ENCODE measurements at places on chromosomes 12 and 14.
A peak's percentile ranks its signal among the peaks of the same experiment; 100 is the strongest.

DNA sequence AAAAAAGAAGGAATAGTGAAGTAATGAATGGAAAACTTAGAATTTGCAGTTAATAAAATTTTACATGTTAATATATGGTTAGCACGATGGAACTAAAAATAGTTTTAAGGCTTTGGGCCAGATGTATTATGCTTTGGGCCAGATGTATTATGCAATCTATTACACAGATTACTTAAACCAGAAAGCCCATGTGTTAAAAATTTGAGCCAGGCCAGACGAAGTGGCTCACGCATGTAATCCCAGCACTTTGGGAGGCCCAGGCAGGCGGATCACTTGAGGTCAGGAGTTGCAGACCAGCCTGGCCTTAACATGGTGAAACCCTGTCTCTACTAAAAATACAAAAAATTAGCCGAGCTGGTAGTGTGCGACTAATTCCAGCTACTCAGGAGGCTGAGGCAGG lies 17.2 kb downstream of the IFT81 start:
- DNase-seq, result no peak

- peak; percentile 40 for DNase-seq
Observed at GRCh38 chr14:92644171-92644969, 104.1 kb downstream of the LGMN start.

GRCh38 chr12:91009319-91009950 lies 4.7 kb upstream of the EPYC start:
- no peak for DNase-seq

DNA sequence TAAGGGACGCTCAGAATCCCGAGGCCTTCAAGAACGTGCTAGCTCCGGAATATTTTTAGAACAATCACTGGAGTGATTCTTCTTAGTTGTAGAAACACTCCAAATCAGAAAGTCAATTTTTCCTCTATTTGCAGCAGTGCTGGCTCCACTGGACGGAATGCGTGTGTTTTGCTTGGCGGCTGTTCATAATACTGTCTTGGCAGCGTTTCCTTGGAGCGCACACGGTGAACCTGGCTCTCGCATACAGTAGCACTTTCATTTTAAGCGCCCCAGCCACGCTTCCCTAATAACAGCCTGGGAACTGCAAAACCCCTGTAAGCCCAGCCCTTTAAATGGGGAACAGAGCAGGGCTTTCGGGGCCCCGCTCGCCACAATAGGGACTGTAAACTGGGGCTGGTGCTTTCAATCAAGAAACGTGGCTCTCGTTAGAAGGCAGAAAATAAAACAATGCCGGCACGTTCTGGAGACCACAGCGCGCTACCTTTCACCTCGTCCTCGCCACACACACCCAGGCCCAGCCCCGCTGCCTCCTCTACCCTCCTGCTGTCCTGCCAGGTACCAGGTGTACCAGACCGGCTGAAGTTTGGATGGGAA lies 79.9 kb downstream of the BCL11B start:
- DNase-seq, result no peak

DNA sequence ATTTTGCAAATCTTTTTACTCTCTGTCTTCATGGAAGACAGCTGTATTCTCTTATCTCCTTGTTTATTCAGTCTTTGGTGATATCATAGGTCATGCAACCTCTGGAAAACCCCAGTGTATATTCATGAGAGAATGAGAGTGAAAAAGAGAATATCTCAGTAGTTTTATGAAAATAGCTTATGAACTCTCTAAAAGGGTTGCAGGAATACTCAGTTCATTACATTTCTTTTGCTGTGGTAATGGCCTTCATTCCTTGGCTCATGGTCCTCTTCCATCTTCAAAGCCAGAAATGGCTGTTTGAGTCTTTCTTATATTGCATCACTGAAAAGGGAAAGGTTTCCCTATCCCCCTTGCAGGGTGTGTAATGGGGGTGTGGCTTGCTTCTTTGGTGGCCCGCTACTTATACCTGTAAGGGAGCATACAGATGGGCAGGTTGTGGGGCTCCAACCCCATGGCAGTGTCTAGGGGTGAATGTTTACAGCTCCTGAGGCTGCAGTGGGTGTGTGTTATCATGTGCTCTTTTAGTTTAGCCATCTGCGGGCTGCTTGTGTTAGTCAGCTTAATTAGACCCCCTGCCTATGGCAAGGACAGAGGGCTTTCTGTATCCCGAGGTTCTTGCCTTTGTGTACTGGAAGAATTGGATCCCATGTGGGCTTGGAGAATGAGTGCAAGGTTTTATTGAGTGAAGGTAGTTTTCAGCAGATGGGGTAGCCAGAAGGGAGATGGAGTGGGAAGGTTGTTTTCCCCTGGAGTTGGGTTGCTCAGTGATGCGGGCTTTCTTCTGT lies 150.2 kb downstream of the CCDC91 start:
- peak; percentile 8 for DNase-seq

All from ELF-1 (cell line).